ENCODE measurements at places on chromosomes 6 and 20.
A peak's percentile ranks its signal among the peaks of the same experiment; 100 is the strongest.

GRCh38 chr20:24993337-24994185, 1.0 kb upstream of the APMAP start:
- DNase-seq: peak; percentile 6

GRCh38 chr20:20215976-20216727, 151.8 kb upstream of the INSM1 start:
- DNase-seq: no peak

GRCh38 chr20:39269493-39270217, 307.5 kb downstream of the DHX35 start:
- no peak for DNase-seq

DNA sequence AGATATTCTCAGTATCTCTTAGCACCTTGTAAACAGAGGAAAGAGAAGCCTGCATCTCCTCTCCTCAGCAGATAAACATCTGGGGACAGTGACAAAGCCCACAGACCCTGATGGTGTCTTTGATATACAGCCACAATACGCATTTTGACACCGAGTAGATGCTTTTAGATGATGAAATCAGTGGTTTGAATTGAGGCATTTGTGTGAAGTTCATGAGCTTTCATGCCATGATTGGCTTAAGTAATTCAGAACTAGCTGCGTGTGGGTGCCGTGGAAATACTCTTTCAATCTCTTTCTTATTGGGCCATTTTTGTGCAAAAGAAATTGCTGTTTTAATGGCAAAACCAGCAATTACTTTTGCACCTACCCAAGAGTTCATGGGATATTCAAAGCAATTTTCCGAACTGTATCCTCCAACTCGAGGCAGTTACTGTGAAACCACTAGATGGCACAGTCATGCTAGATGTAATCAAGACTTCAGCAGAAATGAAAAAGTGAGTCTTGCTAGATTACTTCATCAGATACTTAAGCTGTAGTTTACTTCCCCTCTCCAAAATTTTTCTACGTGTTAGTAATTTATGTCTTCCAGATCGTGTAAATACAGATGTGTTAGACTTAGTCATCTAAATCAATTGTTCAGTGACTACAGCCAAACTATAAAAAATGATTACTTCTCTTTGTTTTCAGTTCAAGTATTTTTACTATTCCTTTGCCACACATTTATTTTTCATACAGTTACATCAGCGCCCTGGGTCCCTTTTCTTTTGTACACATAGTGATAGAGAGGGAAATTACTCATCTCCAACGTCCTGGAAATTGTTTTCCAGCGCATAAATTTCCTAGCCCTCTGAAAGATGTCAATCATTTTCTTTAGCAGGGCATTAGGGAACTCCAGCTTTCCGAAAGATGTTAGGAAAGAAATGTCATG, 49.4 kb downstream of the IYD start:
- DNase-seq: no peak

GRCh38 chr6:14831937-14832336, 413.9 kb upstream of the JARID2 start:
- no peak for DNase-seq

- peak; percentile 38 for DNase-seq
Observed at GRCh38 chr6:158040051-158040803, 58.6 kb downstream of the SYNJ2 start.

- no peak for DNase-seq
Observed at GRCh38 chr6:42873313-42873712, 6.1 kb upstream of the RPL7L1 start.

DNA sequence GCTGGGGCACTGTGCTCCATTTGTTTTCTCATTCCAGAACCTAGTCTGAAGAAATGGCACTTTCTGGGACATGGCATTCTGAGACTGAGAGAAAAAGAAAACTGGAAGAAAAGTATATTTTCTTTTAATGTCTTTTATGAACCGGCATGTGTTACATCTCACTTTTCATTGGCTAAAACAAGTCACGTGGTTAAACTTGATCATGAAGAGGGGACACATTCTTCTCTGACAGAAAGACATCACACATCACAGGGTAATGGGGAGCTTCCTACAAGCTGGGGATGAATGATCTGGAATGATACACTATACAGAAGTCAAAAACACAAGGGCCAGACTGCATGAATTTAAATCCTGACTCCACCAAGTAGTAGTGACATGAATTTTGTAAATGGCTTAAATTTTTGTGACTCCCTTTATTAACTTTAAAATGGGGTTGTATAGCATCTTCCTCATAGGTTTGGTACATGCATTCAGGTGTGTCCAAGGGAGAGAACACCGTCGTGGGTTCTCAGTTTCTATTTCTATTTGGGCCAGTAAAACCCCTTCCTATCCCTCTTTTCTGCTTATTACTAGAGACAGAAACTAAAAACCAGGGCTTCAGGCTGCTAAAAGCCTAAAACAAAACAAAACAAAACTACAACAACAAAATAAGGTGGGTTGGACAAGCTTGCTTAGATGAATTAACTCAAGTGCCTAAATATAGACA, 61.7 kb upstream of the GFRAL start:
- no peak for DNase-seq

DNA sequence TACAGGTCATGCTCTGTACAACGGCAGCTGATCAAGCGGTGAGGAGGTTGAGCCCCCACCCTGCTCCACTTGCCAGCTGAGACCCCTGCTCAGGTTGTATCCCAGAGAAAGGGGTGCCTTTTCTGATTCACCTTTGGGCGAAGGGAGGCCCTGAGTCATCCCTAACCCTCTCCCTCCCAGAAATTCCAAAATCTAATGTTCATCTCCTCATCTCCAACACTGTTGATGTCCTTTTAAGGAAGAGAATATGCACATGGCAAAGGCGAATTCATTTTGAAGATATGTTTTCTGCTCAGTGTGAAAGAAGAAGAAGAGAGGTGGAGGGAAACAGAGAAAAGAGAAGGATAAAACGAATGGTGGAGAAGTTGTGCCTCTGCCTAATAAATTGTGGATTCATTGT, 120.5 kb downstream of the SCML4 start:
- DNase-seq: no peak

DNA sequence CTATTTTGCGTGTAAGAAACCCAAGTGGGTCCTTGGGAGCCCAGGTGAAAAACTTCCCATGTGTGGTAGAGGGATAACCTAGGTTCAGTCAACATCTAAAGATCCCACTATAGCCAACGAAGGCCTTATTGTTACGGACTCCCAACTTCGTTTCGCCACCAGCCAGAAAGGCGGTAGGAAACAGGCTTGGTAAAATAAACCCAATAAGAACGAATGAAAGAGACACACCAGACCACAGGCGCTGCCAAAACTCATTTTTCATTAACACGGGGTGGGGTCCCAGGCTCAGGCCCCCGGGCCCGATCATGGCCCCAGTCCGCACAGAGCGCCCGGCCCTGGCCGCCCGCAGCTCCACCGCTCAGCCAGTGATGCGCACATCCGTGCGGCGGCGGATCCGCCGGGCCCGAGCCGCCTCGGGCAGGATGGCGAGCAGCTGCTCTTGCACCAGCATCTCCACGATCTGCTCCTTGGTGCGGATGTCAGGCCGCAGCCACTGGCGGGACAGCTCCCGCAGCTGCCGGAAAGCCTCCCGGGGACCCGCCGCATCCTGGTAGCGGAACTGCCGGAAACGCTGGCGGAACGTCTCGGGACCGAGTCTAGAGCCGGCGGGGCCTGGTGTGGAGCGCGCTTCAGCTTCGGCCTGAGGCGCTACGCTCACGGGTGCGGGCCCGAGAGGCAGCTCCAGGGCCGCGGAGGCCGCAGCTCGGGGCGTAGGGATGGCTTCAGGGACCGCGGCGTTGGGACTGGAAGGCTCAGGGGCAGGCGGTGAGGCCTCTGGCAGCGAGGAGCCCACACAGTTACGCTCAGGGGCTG, 709 bp downstream of the SCAND1 start:
- peak; percentile 27 for DNase-seq

DNA sequence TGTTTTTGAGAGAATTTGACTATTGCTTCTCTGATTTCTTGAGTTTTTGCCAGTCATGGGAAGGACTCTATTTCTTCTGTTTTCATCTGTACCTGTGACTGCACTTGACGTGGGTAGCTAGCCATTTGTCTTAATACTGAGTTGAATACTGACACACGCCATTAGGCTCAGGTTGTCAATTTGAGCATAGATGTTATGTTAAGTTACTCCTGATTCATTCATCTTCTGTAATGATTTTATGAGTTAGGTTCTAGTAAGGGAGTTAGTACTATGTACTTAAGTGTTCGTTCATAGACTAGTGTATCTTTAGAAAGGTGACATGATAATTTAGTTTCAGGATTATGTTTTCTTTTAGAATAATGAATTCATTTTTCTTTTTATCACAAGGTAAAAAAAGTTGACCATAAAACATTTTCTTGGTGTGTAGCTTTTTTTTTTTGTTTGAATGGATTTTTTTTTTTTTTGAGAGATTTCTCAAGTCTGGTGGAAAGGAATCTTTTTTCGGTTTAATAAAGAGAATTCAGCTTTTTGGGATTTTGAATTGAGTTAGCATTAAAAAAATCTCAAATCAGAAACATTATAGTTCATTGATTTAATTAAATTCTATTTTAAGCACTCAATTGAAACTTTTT, 1.7 kb downstream of the AFDN start:
- no peak for DNase-seq

- no peak for DNase-seq
Observed at GRCh38 chr6:169428532-169428931, 174.9 kb upstream of the THBS2 start.

DNA sequence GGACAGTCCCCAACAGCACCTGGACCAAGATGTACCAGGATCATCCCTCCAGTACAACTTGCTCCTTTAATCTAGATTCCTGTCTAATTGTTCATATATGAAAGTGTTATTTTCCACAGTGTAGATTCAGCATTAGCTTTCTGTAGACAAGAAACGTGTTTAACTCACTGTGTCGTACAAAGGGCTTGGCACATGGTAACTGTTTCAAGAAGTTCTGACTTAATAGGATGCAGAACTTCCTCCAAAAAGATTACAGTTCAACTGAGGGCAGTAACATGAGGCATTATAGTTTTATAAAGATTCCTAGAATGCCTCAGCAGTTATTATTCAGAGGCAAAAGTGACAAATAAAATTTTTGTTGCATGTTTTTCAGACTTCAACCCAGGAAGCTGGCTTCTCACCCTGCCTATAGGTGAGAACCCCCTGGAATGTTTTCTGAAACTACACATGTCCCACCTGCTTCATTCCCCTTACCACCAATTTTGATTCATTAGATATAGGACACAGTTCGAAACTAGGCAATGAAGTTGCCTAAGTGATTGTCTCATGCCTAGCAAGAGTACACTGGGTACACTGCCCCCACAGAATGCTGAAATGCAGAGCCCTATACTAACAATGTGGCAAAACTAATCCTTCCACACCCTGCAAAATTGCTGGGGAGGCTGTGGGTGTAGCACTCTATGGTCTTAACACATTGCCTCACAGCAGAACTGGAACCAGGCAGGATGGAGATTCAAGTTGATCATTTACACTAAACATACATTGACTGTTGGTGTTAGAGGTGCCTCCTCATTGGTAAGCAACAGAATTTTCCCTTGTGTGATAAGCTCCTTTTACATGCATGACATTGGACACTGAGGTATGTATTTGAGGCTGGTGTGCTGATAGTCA, 22.6 kb upstream of the SH3BGRL2 start:
- DNase-seq: no peak

DNA sequence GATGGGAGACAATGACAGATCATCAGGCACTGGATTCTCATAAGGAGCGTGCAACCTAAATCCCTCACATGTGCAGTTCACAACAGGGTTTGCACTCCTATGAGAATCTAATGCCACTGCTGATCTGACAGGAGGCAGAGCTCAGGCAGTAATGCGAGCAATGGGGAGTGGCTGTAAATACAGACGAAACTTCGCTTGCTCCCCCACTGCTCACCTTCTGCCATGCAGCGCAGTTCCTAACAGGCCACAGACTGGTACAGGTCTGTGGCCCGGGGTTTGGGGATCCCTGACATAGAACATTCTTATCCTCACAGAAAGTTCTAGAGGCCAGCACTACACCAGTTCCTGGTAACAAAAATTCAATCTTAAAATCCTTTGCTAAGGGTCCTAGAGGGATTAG, 23.2 kb downstream of the RRAGD start:
- no peak for DNase-seq

DNA sequence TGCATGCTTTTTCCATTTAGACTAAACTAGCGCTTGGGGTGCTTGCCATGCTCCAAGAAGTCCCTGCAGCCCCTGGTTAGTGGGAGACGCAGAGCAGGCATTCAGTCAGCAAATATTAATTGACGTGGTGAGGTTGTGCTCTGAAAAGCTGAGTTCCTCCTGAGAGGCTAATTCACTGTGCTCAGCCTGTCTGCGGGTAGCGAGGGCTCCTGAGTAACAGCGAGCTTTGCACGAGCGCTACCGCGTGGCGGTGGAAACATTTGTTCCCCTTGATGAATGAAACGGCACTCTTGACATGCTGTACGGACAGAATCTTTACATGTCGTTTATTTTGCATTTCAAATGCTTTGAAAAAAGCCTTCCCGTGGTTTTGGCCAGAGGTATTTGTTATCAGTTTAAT, 170.6 kb upstream of the AGPAT4 start:
- DNase-seq: no peak

Measured in H54 (cell line).